Activated CD4-positive, alpha-beta T cell treated with anti-CD3 and anti-CD28 coated beads, Interleukin-2, amount 10 ng/mL, durations not matched to agents 7 days and 5 days (primary cell): ENCODE measurements at places on chromosomes 6 and 20.

GRCh38 chr6:47680051-47680450 is 18.3 kb upstream of the ADGRF4 start:
- no peak for DNase-seq

DNA sequence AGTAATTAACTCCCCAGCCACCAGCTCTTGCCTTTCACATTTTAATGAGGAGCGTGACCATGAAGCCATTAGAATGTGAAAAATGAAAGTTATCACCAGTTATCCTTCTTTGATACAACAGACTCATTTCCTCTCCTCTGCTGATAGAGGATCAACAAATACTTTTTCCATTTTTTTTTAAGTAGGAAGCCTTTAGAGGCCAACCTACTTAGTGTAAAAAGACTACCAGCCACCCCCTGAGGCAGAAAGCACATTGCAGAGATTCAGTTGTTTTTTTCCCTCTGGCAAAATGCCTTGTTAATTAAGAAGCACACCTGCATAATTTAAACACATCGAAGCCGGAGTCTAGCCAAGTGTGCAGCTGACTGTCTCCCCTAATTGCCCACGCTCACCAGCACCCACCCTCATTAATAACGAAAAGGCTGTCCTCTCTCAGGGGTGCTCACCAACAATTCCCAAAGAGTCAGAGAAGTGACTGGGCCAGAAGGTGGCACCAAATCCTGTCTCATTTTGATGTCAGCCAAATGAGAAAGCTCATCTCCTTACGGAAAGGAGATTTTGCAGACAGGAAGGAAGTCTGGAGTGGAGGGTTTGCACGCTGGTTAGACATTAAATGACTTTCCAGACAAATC is 60.9 kb upstream of the MC3R start:
- no peak for DNase-seq

GRCh38 chr6:112231594-112232060 is 22.7 kb downstream of the LAMA4 start:
- no peak for DNase-seq

- DNase-seq, result no peak
These were observed 15.7 kb downstream of the GSTA3 start for GRCh38 chr6:52893803-52894202.

- no peak for DNase-seq
These were observed 21.9 kb downstream of the MEP1A start for GRCh38 chr6:46815130-46815529.
